ENCODE measurements at places on chromosomes 7 and 10.

GRCh38 chr7:43943417-43944187 lies 17.4 kb downstream of the UBE2D4 start:
- DNase-seq, result no peak

GRCh38 chr10:127908106-127908958 lies 1.4 kb downstream of the PTPRE start:
- no peak for DNase-seq

DNA sequence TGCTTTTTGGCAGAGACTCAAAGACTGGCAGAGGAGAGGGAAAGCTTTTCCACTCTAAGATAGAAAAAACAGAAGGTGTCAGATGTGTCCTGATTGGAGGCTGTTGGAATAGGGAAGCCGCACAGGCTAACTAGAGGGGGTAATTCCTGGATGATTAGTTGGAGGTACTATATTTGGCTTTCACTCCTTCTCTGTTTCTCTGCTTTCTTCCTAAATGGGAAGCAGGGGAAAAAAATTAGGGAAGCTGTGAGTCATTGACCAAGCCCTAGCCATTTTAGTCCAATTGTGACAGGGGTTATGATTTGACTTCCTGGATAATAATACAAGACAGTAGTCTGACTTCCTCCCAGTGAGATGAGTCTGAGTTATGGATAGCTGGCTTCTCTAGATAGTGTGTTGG lies 475.2 kb upstream of the CELF2 start:
- DNase-seq, result no peak

GRCh38 chr7:28267012-28267411 lies 86.4 kb upstream of the JAZF1 start:
- DNase-seq, result no peak

DNA sequence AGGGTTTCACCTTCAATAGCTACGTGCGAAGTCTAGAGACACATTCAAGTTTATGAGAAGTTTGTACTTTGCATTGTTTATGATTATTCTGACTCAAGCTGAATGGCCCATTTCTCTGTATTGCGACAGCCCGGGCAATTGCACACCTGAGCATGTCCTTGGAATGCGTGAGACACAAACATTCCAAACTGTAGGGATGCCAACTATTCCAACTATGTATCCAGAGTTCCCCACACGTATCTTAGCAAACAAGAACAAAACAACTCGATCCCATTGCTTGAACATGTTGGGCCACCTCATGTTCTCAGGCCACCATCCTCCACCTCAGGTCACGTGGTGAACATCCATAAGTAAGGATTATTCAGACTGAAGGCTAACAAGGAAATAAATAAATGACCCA lies 51.4 kb upstream of the EGFR start:
- no peak for DNase-seq

- DNase-seq, result peak; percentile 7
These were observed 101.0 kb downstream of the HERPUD2 start for GRCh38 chr7:35593899-35594298.

- no peak for DNase-seq
These were observed 337.0 kb downstream of the PTEN start for GRCh38 chr10:88200312-88201032.

DNA sequence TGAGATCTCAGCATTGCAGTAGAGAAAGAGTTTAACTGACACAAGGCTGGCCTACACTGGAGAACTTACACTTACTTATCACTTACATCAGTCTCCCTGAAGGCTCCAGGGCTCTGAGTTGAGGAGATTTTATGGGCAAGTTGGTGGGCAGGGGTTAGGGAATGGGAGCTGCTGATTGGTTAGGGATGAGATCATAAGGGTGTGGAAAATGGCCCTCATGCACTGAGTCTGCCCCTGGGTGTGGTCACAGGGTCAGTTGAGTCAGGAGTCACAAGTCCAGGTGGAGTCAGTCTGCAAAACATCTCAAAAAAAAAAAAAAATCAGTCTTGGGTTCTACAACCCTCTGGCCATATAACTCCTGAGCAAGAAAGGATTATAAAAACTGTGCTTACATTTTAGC lies 60.5 kb downstream of the PPP1R17 start:
- DNase-seq, result no peak

GRCh38 chr10:100551738-100552137 lies 16.0 kb downstream of the HIF1AN start:
- DNase-seq, result no peak

DNA sequence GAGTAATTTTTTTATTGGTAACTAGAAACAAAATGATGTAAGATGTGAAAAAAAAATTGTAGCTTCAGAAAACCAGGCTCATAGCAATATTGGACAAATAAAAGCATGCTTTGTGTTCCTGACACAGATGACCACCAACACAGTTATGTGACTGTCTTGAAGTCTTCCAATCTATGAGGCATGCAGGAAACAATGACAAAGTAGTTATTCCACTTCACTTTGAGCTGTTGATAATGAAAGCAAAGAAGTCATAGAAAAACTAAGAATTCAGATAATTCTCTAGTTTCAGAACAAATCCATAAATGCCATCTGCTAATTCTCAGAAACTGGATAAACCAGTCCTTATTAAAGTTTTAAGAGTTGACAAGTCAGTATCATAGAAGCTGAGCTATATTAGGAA lies 378.4 kb upstream of the SEMA3D start:
- no peak for DNase-seq

DNA sequence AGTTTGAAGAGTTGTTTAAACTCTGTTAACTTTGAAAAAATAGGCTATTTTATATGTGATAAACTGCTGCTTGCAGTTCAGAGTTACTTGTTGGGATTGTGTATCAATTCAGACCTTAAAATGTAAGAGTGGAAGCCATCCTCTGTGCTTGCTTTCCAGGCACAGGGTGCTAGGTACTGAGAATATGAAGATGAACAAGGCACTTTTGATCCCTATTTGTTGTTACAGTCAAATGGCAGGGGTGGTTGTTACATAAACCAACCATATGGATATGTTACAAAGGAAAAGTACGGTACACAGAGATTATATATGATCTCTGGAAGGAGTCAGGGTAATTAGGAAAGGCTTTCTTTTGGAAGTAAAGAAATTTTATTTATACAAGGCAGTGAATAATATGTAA lies 63.8 kb downstream of the REEP3 start:
- DNase-seq, result no peak

DNA sequence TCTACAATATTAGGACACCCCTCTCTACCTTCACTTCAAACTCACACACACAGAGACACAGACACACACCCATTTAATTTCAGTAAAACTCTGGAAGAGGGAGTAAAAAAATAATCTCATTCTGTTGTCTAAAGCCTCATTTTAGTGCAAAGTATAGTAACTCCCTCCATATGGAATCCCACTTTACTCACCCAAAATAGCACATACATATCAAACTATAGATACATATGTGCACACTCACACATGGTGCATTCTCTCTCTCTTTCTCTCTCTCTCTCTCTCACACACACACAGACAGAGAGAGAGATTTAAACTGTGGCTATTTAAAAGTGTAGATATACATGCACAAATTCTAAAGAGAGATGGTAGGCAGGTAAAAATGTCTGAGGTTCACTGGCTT lies 179.6 kb upstream of the PTN start:
- DNase-seq, result no peak

DNA sequence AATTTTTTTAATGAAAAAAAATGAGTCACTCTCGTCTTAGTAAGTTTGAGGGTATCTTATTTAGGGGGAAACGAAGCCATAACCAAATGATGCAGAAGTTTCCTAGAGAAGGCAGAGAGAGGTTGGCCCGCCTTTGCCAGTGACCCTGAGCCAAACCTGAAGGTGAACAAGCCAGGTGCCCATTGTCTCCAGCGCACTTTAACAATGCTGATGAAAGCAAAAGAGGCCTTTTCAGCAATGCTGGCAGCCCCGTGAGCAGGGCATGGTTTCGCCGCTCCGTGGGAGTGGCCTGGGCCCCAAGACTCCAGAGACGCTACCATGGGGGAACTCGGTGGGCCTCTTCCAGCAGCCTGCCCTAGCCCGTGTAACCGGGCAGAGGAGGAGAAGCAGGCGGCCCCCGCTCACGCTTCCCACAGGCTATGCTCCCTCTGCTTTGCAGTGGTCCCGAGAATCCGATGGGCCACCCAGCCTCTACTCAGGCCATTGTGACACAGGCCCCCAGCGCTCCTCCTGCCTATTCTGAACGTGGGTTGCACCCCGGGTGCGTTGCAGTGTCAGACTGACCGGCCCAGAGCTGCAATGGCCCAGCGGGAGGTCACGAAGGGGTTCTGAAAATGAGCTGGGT lies 14.0 kb upstream of the UNCX start:
- peak; percentile 92 for DNase-seq

GRCh38 chr10:101411598-101411997 lies 57.6 kb downstream of the BTRC start:
- DNase-seq, result no peak

DNA sequence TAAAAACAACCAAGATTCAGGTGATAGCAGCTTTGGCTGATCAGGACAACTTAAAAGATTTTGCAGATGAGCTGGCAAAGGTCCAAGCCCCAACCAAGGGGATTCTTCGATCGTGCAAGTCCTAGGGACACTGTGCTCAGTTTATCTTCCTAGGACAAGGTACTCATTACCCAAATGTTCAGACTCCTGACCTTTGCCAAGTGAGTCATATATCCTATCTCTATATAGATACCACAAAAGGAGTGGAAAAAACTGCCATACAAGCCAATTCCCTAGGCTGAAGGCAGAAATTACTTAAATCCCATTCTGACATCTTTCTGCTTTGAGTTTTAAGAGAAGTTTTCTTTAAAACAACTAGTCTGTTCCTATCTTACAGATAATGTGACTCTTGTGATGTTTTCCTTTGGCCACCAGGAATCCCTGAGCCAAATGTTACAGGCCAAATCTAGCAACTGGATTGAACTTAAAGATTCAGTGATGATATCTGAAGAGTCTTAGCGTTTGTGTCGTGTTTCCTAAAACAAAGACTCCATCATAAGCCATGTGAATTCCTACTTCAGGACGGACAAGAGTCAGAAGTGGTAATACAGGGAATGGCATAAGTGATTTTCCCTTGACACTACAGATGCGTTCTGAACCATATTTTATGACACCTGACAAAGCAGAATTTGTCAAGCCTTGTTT lies 142.6 kb upstream of the ASAH2 start:
- no peak for DNase-seq

DNA sequence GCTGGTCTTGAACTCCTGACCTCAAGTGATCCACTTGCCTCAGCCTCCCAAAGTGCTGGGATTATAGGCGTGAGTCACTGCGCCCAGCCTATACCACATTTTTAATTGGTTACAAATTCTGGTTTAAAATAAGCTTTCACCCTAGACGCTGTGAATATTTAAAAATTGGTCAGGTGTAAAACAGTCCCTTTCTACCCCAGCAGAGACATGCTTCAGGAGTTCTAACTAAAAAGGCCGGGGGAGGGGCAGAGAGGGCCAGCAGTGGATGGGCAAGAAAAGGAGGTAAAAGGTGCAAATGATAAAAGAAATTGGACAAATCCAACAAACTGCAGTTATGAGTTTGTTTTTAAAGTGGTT lies 70.0 kb downstream of the WAPL start:
- DNase-seq, result no peak

DNA sequence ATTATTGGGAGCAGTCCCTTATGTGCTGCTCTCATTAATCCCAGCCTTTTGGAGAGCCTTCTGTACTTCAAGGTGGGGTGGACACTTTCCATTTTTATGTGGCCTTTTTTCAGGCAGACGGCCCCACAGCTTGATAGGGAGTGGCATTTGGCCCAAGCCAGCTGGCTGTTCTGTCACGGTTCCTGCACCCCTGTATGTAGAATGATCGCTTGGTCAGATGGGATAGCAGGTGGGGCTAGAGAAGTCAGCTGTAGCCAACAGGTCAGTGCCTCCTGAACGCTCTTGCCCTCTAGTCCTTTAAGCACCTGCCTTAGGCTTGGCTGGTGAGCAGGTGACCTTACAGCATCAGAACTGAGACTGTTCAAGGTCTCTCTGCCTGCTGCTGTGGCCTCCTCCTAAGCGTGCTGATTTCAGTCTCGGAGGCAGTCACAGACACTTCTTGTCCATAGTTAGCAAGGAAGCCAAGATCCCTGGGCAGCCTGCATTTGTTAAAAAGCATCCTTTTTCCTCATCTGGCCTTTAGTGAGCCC lies 95.3 kb downstream of the LRRC4 start:
- no peak for DNase-seq

- no peak for DNase-seq
These were observed 689.7 kb upstream of the PHF14 start for GRCh38 chr7:10284001-10284400.

- DNase-seq, result peak; percentile 89
These were observed 1.1 kb upstream of the KBTBD2 start for GRCh38 chr7:32892521-32893206.

- DNase-seq, result no peak
These were observed 79.3 kb downstream of the GOLGA7B start for GRCh38 chr10:97928897-97929296.

DNA sequence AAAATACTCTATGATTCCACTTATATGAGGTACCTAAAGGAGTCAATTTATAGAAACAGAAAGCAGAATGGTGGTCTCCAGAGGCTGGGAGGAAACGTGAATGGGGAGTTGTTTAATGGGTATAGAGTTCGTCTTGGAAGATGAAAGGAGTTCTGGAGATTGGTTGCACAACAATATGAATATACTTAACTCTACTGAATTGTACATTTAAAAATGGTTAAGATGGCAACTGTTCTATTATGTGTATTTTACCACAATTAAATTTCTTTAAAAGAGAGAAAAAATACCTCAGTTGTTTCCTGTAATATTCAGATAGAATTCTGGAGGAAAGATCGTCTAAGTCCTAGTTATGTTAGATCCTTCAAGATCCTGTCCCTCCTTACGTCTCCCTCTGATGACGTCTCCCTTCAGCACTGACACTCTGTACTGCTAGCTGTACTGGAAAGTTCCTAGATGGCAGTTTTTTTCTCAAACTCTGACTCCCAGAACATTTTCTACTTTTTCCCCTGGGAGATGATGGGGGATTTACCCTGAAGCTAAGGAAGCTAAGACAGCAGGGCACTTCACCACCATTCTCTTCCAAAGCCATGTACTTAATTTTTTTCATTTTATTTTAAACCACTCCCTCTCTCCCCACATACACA lies 53.2 kb upstream of the CAV2 start:
- DNase-seq, result no peak

DNA sequence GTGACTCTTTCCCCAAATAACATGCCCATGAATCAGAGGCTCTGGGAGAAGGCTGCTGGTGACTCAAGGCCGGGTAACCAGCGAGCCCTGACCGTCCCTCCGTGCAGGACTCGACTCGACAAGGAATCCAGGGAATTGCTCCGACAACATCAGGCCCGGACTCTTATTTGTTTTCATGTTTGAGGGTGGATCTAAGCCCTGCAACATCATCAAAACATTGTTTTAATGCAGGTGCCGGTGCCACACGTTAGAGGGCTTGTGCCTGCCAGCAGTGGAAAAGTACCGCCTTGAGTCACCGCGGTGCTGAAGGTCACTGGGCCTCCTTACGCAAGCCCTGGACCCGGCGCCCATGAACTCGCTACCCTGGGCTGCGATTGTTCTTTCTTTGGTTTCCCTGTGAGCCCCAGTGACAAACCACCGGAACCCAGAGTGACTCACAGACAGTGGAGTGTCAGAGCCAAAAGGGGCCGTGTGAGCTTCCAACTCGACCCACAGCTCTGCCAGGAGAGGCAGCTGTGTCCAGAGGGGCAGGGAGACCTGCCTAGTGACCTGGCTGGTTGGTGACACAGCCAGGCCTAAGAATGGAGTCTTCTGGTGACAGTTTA lies 139.4 kb upstream of the SHH start:
- no peak for DNase-seq
